Fibroblast of pulmonary artery (primary cell): ENCODE measurements at places on chromosomes 2 and 18.

GRCh38 chr18:56934906-56935305 is 212.0 kb upstream of the BOD1L2 start:
- no peak for DNase-seq

GRCh38 chr2:33335516-33335915 is 140.9 kb upstream of the RASGRP3 start:
- no peak for DNase-seq

DNA sequence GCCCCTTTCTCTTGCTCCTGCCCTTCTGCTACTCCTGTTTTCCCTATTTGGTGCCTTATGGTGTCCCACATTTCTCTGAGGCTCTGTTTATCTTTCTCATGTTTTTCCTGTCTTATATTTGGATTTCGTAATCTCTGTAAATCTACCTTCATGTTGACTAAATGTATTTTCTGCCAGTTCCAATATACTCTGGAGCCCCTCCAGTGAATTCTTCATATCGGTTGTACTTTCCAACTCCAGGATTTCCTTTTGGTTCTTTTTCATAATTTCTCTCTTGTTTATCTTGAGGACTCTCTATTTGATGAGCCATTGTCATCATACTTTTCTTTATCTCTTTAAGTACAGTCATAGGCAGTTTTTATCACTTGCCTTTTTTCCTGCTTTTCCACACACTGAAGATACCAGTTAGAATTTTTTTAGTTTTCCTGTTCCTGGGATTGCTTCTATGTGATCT is 19.1 kb downstream of the SCLY start:
- DNase-seq, result no peak

- DNase-seq, result no peak
These were observed 158.1 kb upstream of the SPATS2L start for GRCh38 chr2:200148366-200148765.

GRCh38 chr18:71388148-71388547 is 1099.3 kb downstream of the SOCS6 start:
- DNase-seq, result no peak
